ENCODE measurements at places on chromosomes 5 and 9. TPM values are rescaled to one million over a fixed set of nuclear protein-coding genes. Genes with fewer than 3 reads are reported as not detected.

GRCh38 chr5:10678244-10678643 is 82.8 kb downstream of the DAP start:
- DNase-seq: no peak

DNA sequence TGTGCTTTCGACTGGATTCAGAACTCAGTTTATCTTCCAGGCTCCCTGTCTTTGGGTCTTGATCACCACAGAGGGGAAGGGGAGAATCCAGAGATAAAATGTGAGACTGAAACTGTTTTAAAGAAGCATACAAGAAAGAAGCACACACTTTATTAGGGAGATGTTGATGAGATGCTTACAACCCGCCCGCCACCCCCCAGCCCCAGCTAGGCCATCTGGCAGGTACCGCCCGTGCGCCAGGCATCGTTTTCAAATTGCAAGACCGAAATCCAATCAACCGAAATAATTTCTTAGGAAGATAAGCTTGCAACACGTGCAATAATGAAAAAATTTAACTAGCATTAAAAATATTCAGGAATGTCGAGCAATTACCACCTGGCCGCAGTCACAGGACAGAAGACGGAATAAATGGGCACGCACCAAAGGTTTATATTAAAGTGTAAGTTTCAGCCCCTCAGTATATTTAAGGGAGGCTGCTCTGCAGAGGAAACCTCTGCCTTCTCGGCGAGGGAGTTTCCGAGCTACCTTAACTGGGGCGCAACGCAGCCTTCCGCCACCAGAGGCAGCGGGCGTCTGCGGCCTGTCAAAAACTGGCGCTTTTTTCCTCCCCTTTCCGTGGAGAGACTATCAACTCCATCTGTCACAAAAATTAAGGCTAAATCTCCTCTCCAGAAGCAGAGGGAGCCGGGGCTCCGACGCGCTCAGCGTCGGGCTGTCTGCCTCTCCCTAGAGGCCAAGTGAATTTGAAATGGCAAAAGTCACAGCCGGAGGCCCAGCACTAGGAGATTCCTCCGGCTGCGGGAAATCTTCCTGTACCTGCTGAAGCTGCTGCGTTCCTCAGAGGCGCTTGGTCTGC is 996 bp upstream of the GAS1 start:
- DNase-seq: peak; percentile 77

NUDT2 gene
- 35.3 TPM for total RNA-seq

DNA sequence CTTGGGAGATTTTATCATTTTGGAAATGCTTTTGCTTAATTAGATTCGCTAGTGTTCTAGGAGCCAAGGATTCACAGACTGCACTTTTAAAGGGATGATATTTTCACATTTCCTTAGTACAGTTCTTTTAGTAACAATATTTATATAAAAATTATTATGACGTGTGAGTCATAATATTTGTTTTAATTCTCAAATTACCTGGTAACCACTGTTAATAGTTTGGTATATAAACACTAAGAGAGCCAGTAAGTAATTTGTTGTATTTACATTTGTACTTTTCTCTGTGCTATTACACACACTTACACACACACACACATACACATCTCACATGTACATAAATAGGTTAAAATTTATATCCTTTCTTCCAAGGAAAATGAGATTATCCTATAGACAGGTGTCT is 58.8 kb upstream of the RAD23B start:
- DNase-seq: no peak

- DNase-seq: no peak
These were observed 195.6 kb downstream of the KIAA0825 start for GRCh38 chr5:94422812-94423211.

GRCh38 chr9:136327304-136327974 is at the start of gene GPSM1:
GPSM1 (plus strand) TSS chr9:136327539; CDS start chr9:136327696, 157 bp downstream.
- DNase-seq: peak; percentile 53

ZNF618 gene
- 0.23 TPM for total RNA-seq

PCDHGC3 gene
- not detected for total RNA-seq

GRCh38 chr5:176570044-176570443 is 20.9 kb downstream of the CDHR2 start:
- DNase-seq: no peak

GRCh38 chr5:149808264-149808982 is 78.3 kb downstream of the PPARGC1B start:
- DNase-seq: no peak

GHR gene
- total RNA-seq: not detected

DNA sequence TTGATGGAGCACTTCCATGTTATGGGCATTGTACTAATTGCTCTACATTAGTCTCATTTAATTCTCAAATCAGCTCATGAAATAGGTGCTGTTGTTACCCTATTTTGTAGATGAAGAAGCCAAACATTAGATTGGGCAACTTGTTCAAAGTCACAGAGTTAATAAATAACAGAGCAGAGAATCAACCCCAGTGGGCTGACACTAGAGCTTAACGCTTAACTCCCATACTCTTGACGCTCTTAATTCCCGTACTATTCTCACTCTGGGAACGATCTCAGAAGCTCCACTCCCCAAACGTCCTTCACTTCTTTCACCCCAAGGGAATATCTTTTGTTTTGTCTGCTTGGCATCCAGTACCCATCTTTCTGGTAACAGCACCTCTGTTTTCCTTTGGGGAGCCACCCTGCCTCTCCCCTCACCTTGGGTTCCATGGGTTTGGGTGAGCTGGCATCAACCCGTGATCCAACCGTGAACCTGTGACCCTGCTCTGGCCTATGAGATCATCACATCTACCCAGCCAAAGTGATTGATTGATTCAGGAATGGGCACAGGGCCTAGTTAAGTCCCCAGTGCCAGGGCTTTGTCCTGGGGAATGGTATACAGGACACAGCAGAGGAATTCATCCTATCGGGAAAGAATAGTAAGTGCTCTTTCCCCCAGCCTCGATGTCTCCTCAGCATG is 169.2 kb downstream of the NR3C1 start:
- no peak for DNase-seq

C5orf52 gene
- not detected for total RNA-seq

CFAP90 gene
- total RNA-seq: not detected

- DNase-seq: no peak
These were observed 76.1 kb downstream of the SECISBP2 start for GRCh38 chr9:89394412-89394811.

DNA sequence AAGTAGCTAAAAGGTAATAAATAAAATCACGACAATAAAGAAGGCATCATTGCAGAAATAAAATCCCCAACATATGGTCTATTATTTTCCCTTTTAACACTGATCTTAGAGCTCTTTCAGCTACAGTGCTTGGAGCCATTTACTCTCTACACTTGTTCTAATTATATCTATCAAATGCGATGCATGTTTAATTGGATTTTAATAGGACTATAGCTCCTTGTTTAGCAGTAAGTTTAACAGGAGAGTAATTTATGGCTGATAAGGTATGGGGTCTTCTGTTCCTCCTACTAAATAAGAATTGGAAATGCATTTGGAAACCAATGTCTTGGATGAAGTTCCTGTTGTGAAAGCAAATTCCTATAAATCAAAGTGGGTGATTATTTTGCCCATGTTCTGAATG is 304.2 kb upstream of the PTPRD start:
- DNase-seq: no peak

KCNV2 gene
- total RNA-seq: not detected

SEC16A gene
- total RNA-seq: 74.5 TPM

DNA sequence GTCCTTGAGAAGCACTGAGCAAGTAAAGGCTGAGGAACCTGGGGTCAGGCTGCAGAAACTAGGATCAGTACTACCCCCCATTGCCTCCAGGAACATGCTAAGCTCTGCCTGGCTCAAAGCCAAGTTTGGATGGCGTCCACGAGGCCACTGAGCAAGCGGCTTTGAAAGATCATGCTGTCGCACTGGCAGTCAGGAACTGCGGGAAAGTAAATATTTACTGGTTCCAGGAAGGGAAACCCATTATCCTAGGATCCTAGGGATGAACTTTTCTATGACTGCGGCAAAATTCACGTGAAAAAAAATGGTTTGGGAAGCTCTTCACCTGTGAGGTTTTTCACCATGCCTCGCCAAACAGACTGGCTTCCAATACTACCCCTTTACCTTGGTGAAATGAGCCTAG is 75.3 kb upstream of the PJA2 start:
- no peak for DNase-seq

DNA sequence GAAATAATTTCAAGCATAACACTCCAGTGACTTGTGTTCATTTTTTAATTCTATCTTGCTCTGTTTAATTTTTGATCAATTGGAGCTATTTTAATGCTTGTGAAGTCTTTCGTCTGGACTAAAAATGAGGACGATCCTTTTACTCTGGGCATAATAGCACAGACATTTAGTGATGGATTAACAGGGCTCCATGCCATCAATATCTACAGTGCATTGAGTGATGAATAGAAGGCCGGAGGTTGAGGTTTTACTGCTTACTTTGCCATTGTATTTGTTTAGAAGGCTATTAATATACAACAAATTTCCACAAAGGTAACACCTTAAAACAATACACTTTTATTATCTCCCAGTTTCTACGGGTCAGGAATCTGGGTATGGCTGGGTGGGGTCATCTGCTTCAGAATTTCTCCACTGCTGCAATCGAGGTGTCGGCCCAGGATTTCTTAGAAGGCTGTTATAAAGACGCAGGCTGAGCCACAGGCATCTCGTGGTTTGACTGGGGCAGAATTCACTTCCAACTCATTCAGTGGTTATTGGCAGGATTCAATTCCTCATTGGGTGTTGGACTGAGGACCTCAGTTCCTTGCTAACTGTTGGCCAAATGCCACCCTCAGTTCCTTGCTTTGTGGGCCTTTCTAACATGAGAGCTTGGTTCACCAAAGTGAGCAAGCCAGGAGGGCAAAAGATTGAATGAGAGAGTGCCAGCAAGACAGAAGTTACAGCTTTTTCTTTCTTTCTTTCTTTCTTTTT is 265.4 kb upstream of the VLDLR start:
- DNase-seq: no peak

DNA sequence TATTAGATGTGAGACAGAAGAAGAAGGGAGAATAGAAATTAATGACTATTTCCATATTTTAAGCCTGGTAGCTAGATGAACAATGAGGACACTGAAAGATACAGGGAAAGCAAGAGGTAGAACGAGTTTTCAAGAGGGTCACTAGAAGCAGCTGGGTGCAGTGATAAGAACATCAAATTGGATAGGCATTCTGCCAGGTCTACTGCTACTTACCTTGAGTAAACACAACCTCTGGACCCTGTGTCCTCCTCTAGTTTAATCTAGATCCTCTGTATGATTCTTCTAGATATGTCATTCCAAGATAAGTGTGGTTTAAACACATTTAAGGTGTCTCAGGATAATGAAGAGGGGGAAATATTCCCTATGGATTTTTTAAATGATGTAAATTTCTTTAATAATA is 31.2 kb downstream of the OTP start:
- DNase-seq: no peak

- DNase-seq: no peak
These were observed 216.2 kb downstream of the MED10 start for GRCh38 chr5:6162175-6162574.

KLF4 gene
- 1.7 TPM for total RNA-seq
